ENCODE measurements at places on chromosomes 11 and 22.

GRCh38 chr11:103499710-103500340 lies 390.6 kb downstream of the DYNC2H1 start:
- no peak for DNase-seq

DNA sequence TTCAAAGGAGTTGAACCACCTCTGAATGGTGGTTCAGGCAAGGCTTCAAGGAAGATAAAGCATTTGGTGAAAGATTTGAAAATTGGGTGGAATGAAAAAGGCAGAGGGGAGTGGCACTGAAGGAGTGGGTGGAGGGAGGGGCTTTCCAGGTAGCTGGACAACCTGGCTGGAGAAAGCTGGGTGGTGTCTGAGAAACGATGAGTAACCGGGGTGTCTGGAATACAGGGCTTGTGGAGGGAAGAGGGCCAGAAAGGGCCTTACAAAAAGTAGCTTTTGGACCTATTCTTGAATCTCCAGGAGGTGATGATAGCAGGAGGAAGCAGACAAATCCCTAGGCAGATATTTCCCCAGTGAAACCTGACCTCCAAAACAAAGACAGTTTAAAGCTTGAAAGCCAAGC lies 99.3 kb downstream of the RASSF10 start:
- DNase-seq: no peak

DNA sequence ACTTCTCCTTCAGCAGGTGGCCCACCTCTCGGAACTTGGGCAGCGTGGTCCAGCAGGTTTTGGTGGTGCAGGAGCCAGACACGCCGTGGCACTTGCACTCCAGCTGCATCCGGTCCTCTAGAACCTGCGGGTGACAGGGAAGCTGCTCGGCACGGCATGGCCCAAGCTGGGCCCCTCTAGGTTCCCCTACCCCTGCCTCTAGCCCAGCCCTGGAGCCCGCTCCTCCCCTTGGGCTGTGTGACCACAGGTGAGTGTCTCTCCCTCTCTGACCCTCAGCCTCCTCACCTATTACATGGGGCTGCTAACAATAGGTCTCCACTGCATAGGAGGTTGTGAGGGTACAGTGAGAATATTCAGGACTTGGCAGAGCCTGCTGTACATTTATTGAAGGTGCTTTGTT lies 53.8 kb downstream of the WNT7B start:
- DNase-seq: no peak

GRCh38 chr11:130449310-130449990 lies 1.0 kb downstream of the ADAMTS15 start:
- DNase-seq: no peak

DNA sequence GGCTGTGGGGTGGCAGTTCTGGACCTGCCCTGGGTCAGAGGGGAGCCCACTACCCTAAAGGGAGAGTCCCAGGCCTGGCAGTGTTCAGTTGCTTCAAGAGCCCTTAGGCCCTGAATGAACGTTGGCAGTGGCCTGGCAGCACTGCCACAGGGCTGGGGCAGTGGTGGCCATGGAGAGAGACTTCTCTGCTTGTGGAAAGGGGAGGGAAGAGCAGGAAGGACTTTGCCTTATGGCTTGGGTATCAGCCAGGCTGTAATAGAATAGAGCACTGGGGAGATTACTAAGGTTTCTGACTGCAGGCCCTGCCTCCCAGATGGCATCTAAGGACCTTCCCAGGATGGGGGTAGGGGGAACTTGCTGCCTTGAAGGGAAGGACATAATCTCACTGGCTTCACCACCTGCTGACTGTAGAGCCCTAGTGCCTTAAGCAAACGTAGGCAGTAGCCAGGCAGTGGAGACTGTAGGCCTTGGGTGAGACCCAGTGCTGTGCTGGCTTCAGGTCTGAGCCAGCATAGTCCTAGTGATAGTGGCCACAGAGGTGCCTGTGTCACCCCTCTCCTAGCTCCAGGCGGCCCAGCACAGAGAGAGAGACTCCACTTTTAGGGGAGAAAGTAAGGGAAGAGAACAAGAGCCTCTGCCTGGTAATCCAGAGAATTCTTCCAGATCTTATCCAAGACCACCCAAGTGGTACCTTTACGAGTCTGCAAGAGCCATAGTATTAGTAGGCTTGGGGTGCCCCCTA lies 27.6 kb downstream of the PLA2G6 start:
- no peak for DNase-seq
